Hippocampal formation (tissue), 2 donors: ENCODE measurements at places on chromosomes 7 and 10.

GRCh38 chr7:140060788-140061606 is 1.8 kb downstream of the PARP12 start:
- no peak for DNase-seq

DNA sequence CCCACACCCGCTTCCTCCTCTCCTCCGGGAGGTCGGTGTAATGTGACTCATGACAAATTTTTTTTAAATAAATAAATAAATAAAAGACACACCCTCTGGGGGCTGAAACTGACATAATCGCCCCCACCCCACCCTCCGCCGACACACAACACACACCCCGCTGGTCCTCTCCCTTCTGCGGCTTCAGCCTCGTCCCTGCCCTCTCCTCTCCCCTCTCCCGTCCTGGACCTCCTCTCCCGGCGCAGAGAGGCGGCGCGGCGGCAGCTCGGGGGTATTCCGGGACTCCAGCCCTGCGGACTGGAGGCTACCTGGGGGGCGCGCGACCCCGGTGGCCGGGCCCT is 686 bp downstream of the ABI1 start:
- no peak for DNase-seq

DNA sequence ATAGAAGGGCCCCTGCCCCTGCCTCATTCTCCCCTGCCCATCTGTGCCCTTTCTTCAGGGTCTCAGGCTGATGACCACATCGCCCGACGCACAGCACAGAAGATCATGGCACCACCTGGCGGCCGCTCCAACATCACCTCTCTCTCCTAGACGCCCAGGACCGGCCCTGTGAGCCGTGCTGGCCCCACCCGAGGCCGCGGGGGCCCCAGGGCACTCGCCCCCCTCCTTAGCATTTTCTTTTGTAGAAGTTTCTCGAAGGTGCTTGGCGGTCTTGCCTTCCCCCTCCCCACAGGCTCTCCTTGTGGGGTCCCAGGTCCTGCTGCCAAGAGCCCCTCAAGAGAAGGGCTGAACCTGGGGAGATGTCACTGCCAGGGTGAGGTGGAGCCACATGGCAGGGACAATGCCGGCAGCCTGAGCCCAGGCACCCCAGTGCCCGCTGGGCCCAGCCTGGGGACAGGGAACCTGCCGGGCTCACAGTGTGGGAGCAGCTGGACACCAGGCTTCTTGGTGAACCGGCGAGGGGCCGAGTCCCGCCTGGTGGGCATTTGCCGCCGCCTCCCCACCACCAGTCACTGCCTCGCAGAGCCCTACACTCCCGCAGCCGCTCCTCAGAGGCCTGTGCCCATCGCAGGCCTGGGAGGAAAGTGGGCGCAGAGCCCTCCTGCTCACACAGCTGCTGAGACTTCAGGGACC is 18.2 kb downstream of the DPYSL4 start:
- no peak for DNase-seq

DNA sequence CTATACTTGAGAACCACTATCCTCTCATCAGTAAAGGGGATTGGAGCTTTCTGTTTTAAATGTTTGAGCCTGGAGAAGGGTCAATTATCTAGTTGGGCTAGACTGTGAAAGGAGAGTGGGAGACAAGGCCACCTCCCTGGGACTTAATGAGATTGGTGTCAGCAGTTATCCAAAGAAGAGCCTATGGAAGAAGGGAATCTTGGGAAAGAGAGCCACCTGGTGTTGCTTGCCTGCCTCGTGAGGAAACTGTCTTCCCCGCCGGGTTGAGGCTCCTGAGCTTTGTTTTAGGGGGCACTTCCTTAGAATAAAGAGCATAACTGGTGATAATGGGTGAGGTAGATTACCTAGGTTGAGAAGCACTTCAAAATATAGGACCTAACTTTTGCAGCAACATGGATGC is 32.0 kb upstream of the ABCB4 start:
- no peak for DNase-seq

- DNase-seq, result no peak
Measured at GRCh38 chr10:131896403-131896802, 4.4 kb upstream of the PPP2R2D start.

GRCh38 chr7:55568613-55569268 is 3.6 kb downstream of the VOPP1 start:
- no peak for DNase-seq

- DNase-seq, result peak; percentile 56
Measured at GRCh38 chr10:45373576-45374349, at the start of gene ALOX5. TSS of gene ALOX5 (plus strand) at chr10:45374216. CDS start at chr10:45374280, 64 bp downstream.

DNA sequence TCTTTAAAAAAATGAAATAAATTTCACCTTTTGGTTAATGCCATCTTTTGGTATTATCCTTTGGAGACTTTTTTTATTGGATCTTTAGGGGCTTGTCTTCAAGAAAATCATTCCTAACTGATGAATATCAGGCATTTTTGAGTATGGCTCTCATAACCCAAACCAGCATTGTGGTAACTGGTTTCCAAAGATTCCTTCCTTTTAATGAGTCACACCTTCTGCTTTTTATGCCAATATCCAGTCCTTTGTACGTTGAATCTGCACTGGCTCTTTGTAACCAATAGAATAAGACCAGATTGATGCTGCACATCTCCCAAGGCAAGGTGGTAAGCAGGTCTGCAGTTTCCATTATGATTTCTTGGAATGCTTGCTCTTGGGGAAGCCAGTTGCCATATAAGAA is 89.1 kb downstream of the GPR158 start:
- no peak for DNase-seq

DNA sequence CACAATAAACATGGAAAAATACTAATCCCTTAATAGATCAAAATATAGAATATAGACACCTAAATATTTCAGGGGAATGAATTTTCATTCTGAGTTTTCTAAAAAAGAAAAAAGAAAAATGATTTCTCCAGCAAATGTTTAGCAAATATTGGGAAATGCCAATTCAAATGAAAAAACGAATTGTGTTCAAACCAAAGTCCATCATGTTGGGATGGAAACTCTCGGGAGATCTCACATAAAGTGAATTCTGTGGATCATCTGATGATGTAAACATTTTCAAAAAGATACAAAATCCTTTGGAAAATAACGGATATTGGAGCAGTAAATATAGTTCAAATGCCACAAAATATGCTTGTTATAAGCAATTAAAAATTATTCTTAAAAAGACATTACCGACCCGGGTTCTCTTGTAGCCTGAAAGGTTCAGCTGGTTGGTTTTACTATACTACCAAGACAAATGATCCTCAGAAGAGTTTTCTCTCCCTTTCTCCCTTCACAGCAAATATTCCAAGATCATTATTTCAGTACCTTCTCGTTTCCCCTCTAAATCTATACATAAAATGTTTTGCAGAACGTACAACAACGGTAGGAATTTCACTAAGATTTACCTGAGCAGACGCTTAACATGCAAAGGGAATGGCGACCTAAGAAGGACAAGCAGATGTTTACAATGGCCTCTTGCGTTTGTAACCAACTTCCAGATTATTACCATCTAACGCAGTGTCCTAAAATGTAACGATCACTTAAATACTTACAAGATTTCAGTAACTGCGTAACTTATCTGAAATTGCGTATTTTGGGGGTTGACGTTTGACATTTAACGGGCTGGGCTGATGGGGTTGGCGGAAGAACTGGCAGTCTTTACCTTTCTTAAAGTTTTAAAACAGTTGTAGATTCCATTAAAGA is 2.5 kb downstream of the HOXA13 start:
- no peak for DNase-seq

GRCh38 chr7:123750389-123751230 is 1.8 kb upstream of the WASL start:
- no peak for DNase-seq

DNA sequence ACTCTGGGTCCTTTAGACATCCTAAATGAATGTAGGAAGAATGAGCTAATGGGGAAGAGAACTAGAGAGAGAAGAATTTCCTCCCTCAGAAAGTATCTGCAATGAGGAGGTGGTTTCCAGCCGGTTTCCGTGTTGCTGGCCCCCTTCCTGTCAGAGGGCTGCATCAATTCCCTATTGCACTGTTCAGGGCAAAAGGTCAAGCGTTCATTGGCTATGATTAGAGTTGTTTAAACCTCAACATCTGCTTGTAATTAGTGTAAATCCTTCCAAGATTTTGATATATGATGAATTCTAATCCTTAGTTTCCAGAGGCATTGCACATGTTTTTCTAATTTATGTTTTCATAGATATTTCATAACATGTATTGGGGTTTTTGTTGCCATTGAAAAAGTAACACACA is 107.3 kb upstream of the SGCE start:
- no peak for DNase-seq

DNA sequence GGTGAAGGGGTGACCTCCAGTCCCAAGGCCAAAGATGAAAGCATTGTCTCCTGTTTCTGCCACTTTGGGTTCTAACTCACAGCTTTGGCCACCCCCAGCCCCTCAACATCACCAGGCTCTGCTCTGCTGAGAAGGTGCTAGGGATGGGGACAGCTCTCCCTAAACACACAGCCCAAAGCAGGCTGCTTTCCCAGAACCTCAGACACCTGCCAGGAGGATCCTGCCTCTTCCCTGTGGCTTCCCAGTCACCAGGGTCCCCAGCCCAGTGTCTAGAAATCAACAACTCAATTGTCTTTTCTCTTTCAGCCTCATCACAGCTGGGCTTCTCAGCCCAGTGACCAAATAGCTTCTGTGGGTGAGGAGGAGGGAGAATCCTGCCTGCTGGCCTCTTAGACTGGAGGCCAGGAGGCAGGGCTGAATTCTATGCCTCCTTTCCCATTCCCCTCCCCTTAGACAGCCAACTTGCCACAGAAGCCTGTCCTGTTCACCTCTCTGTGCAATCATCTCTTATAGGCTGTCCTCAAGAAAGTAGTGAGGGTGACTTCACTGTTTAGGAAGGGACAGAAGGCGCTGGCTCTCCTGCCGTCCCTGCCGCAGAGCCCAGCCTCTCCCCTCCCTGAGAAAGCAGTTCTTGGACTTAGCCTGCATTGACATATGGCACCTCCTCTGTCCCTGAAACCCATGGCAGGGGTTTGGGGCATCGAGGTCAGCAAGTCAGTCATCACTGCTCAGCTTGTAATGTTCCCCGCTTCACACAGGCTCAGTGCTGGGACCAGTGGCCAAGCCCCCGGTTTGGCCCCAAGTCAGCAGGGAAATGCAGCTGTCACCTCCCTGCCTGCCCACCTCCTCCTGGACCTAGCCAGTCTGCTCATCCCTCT is 3.7 kb downstream of the FGF8 start:
- DNase-seq, result no peak

DNA sequence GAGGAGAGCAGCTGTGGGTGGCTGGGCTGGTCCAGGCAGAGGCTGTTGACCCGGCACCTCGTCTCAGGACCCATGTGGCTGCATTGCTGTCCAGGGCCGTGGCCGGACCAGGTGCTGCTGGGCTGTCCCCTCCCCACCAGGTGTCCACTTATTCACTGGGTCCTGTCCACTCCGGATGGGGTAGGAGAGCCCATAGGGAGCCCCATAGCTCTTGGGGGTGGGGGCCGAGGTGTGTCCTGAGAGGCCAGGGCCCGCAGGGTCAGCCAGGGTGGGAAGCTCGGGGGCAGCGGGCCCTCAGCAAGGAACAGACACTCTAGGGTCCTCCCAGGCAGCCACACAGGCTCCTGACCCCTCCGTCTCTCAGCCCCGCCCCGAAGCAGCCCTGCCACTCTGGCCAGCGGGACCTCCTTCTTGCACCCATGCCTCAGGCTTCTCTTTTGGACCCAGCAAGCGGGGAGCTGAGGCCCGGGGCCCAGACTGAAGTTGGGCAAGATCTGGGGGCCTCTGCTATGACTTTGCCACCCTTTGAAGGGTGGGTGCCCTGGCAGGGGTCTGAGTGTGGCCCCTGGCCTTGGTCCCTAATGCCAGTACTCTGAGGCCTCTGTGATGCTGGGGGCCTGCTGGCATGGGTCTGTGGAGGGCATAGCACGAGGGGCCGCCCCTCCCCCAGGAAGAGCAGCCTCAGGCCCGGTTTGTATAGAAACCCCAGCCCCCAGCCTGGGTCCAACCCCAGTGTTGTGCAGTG is 86.4 kb downstream of the NKX6-2 start:
- DNase-seq, result no peak

- no peak for DNase-seq
Measured at GRCh38 chr7:86958380-86958779, 101.1 kb downstream of the ELAPOR2 start.

DNA sequence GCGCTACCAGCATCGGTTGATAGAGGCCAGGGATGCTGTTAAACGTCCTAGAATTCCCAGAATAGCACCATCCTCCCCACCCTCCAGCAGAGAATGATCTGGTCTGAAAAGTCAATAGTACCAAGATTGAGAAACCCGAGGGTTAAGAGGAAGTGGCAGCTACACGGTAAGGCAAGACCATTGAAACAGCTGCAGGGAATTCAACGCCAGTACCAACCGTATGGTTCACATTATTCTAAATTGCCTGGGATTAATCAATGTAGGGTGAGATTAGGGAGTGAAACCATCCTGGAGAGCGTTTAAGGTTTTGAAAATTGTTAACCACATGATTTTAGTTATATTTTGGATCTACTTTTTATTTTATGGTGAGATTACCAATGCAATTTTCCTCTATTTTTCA is 352.2 kb downstream of the PRPF18 start:
- no peak for DNase-seq

- DNase-seq, result no peak
Measured at GRCh38 chr7:92831716-92832533, 4.4 kb downstream of the CDK6 start.

- no peak for DNase-seq
Measured at GRCh38 chr7:80643336-80643915, 5.0 kb downstream of the CD36 start.

GRCh38 chr10:14063531-14064285 is 267.0 kb downstream of the FRMD4A start:
- no peak for DNase-seq

- DNase-seq, result no peak
Measured at GRCh38 chr10:129448086-129448485, 19.0 kb upstream of the MGMT start.

DNA sequence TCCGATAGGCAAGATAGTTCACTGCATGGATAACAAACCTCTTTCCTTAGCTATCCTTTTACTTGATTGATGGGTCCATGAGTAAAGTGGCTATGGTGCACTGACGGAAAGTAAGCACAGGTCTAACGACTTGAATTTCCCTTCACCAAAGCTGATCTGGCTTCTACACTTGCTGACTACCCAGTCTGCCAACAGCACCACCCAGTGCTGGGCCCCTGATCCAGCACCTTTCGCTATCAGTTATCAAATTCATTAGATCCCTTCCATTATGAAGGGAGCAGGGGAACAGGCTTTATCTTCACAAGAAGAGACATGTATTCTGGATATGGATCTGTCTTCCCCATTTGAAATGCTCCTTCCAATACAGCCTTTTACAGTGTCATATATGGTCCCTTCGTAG is 855.9 kb downstream of the GRID1 start:
- DNase-seq, result no peak

DNA sequence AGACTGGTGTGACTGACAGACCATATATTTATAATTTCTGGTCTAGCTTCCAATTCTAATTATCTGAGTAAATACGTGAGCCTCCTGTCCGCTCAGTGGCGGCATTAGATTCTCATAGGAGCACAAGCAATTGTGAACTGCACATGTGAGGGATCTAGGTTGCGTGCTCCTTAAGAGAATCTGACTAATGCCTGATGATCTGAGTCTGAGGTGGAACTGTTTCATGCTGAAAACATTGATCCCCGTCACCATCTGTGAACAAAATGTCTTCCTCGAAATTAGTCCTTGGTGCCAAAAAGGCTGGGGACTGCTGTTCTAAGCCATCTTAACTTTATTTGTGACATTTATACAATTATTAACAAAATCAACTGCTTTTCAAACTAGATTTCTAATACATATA is 164.7 kb upstream of the MEOX2 start:
- no peak for DNase-seq
